ENCODE measurements at places on chromosomes 6 and 20.
A peak's percentile ranks its signal among the peaks of the same experiment; 100 is the strongest.

- DNase-seq = no peak
These were observed 181.0 kb downstream of the LRFN2 start for GRCh38 chr6:40406175-40406574.

GRCh38 chr6:127053032-127053874 lies 65.2 kb upstream of the RSPO3 start:
- no peak for DNase-seq

GRCh38 chr6:136382676-136383252 lies 93.1 kb upstream of the BCLAF1 start:
- no peak for DNase-seq

GRCh38 chr6:87558446-87558845 lies 31.3 kb downstream of the RARS2 start:
- no peak for DNase-seq

GRCh38 chr6:159807150-159807858 lies 7.2 kb downstream of the PNLDC1 start:
- DNase-seq = no peak

GRCh38 chr6:3801960-3802359 lies 47.2 kb upstream of the FAM50B start:
- no peak for DNase-seq

- peak; percentile 19 for DNase-seq
These were observed 40.4 kb downstream of the TTI1 start for GRCh38 chr20:37992802-37993409.

DNA sequence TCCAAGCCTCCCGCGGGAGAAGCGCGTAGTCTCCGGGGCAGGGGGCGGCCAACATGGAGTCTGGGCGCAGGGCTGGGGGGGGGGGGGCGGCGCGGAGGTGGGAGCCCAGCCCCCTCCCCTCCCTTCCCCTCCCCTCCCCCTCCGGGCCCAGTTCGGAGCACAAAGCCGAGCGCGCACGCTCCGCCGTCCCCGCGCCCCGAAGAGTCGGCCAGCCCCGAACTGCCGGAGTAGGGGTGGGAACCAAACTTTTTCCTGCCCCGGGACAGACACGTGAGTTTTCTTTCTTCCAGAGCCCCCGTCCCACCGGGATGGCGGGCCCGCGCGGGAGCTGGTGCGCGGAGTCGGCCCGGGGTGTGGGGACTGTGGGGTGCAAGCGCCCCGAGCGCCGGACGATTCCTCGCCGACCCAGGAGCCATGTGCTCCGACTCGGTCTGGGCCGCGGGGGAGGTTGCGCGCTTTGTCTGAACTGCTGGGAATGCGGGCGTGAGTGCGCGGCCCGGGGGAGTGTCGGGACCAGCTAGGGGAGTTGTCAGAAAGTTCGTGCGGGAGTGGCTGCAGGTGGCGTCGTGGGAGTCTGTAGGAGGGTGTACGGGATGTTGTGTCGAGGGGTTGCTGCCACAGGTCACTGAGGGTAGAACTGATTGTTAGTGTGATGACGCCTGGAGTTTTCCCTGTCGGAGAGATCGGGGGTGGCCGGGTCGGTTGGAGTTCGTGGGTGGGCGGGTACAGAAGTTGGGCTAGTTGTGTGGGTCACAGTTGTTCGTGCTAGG lies 1.2 kb downstream of the TGIF2 start:
- no peak for DNase-seq

GRCh38 chr6:169880516-169880915 lies 129.1 kb downstream of the ERMARD start:
- no peak for DNase-seq

DNA sequence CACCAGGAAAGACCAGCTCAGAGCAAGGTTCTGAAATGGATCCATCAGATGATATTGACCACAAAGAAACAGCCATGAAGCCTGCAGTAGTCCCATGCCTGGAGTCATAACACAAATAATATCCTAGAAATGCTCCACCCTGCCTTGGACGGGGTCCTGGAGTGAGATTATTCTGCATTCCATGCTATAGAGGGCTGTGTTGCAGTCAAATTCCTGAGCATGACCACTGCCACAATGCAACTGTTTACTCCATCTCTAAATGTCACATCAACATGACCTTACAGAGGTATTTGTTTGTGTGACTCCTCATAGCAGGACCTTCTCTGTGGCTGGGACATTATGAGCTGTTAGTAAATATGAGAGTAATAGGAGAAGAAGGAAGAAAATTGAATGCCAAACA lies 257.5 kb upstream of the TCF21 start:
- no peak for DNase-seq

- DNase-seq = no peak
These were observed 74.0 kb downstream of the ZDHHC14 start for GRCh38 chr6:157454762-157455714.

- DNase-seq = no peak
These were observed 2.1 kb upstream of the DIDO1 start for GRCh38 chr20:62928246-62928939.

GRCh38 chr6:29500594-29500993 lies 12.8 kb upstream of the MAS1L start:
- DNase-seq = no peak

DNA sequence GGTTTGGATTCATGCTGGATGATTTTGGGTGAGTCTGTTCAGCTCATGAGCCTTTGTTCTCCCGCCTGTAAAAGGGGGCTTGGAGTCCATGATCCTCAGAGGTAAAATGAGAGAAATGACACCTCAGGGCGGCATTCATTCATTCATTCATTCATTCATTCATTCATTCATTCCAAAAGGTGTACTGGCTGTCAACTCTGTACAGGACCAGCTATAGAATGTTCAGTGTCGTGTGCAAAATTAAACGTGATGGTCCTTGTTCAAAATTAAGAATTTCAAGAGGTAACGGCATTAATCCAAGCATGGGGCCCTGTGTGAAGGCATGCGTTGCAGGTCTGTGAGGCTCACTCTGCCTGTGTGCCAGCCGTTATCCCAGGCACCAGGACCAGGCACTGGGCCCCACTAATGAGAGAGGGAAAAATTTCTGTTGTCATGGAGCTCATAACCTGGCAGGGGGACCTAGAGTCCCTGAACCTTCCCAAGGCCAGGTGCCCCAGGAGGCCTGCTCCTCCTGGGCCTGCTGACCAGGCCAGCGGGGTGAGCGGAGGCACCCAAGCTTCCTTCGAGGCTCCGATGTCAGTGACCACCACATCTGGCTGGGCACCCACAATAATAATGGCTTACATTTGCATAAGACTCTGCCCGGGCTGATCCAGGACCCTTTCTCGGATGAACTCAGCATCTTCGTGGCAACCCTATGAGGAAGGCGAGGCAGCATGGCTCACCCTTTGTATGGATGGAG lies 53.2 kb downstream of the CEBPB start:
- DNase-seq = no peak

DNA sequence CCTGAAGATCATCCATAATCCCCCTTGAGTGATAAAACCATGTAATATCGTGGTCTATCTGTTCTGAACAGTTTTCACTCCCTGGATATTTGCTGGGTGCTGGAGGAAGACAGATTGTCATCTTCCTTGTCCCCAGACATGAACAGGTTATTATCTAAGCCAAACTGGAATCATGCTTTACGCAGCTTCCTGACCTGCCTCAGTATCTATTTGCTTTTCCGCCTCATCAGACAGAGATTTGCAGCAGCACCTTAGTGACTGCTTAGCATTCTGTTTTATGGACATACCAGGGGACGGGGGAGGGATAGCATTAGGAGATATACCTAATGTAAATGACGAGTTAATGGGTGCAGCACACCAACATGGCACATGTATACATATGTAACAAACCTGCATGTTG lies 124.6 kb downstream of the SLC23A2 start:
- no peak for DNase-seq

GRCh38 chr6:84253380-84253779 lies 25.9 kb upstream of the CEP162 start:
- no peak for DNase-seq

- no peak for DNase-seq
These were observed 38.1 kb upstream of the UTRN start for GRCh38 chr6:144246988-144247387.

GRCh38 chr6:141248021-141248799 lies 884.5 kb upstream of the GJE1 start:
- DNase-seq = no peak

- DNase-seq = no peak
These were observed 6.6 kb upstream of the ANKRD60 start for GRCh38 chr20:58235010-58235409.

DNA sequence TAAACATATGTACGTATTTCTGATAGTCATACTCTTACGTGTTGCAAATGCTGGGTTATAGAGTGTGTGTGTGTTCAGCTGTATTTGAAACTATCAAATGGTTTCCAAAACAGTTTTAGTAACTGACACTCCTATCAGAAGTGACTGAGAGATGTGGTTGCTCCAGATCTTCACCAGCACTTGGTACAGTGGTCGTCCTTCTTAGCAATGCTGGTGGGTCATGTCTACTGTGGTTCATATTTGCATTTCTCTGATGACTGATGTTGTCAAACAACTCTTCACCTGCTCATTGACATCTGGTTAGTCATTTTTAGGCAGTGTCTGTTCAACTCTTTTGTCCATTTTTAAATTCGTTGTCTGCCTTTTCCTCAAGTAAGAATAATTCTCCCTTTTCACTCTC lies 259.3 kb downstream of the KIF16B start:
- DNase-seq = no peak

GRCh38 chr20:48990467-48990866 lies 55.6 kb upstream of the CSE1L start:
- DNase-seq = no peak

All from NCI-H1694 (cell line).